Stimulated activated CD4-positive, alpha-beta T cell treated with anti-CD3 and anti-CD28 coated beads, Interleukin-1b, Interleukin-23, amount 100 ng/mL, for 1 hour (primary cell): ENCODE measurements at places on chromosomes 7 and 10.

- DNase-seq, result no peak
Measured at GRCh38 chr7:76430211-76430610, 5.5 kb downstream of the ZP3 start.

- DNase-seq, result no peak
Measured at GRCh38 chr10:64054392-64054791, 533.2 kb downstream of the REEP3 start.

DNA sequence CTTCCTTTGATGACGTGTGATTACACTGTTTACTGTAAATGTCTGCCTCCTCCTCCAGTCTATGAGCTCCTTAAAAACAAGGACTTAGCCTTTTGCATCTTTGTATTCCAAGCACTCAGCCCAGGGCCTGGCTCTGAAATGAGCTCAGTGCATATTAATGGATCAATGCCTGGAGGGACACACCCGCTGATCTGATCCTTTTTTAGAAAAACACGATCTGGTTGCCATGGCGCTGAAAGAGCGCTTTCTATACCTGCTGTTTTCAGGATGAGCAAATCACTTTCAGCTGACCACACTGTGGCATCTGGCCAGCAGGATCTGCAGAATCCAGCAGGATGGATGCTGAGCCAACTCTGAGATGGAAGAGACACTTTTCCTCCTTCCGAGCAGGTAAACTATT is 37.8 kb upstream of the GARS1 start:
- DNase-seq, result no peak

- DNase-seq, result no peak
Measured at GRCh38 chr10:120486671-120487205, 29.7 kb downstream of the PLPP4 start.

GRCh38 chr10:42934842-42935241 is 142.0 kb upstream of the RET start:
- DNase-seq, result no peak
